Stimulated activated CD8-positive, alpha-beta memory T cell treated with anti-CD3 and anti-CD28 coated beads, Interleukin-12 subunit alpha, Interleukin-12 subunit beta, amount 100 ng/mL, for 4 hours (primary cell): ENCODE measurements at places on chromosomes 7 and 10.

DNA sequence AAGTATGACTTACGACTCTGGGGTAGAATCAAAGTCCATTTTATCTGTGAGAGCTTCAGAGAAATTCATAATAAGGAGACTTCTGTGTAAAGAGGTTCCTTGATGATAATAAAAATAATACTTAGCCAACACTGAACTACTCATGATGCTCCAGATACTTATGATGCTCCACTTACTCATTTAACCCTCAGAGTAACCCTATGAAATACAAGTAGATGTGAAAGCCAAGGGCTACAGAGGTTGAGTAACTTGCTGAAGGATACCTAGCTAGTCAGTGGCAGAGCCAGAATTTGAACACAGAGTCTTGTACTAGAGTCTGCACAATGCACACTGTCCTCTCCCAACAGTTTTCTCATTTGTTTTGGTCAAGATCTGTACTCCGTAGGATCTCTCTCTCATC is 89.5 kb downstream of the HECW1 start:
- no peak for DNase-seq

GRCh38 chr7:20776942-20777341 is 9.7 kb downstream of the SP8 start:
- DNase-seq, result no peak

- DNase-seq, result no peak
These were observed 5.3 kb upstream of the TMEM139 start for GRCh38 chr7:143279186-143280098.

DNA sequence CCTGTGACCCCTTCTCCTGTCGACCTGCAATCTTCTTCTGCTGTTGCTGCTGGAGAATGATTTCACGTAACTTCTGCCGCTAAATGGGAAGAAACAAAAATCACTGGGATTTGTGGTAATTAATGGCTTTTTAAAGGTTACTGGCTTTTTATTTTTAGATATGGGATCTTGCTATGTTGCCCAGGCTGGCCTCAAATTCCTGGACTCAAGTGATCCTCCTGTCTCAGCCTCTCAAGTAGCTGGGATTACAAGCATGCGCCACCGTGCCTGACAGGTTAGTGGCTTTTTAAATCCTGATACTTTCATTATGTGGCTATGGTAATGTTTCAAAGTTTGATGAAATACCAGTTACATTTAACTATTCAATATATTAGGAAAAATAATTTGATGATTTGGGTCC is 154.6 kb downstream of the GALNT11 start:
- DNase-seq, result no peak

DNA sequence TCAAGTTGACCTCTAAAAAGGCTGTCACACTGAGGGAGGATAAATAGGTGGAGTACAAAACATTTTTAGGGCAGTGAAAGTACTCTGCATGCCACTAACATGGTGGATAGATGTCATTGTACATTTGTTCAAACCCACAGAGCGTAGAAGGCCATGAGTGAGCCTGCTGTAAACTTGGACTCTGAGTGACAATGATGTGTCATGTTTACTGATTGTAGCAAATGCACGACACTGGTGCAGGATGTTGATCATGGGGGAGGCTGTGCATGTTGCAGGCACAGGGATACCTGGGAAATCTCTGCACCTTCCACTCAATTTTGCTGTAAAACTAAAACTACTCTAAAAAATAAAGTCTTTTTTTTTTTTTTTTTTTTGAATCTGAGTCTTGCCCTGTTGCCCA is 52.5 kb upstream of the GRID1 start:
- no peak for DNase-seq
